Activated T-helper 2 cell treated with anti-CD3 and anti-CD28 coated beads, Interferon-gamma antibody, Interleukin-2, Interleukin-4, amounts not matched to agents 10 μg/mL and 5 μg/mL and 100 μg/mL, durations not matched to agents 14 hours and 24 hours and 36 hours (primary cell): ENCODE measurements at places on chromosomes 11 and 22. TPM values are rescaled to one million over a fixed set of nuclear protein-coding genes. Genes with fewer than 3 reads are reported as not detected.

GRCh38 chr11:95150956-95151684 lies 61.5 kb downstream of the ENDOD1 start:
- peak; percentile 89 for DNase-seq

- DNase-seq: peak; percentile 77
Observed at GRCh38 chr11:61834278-61835048, 6.4 kb downstream of the FADS2 start.

DNA sequence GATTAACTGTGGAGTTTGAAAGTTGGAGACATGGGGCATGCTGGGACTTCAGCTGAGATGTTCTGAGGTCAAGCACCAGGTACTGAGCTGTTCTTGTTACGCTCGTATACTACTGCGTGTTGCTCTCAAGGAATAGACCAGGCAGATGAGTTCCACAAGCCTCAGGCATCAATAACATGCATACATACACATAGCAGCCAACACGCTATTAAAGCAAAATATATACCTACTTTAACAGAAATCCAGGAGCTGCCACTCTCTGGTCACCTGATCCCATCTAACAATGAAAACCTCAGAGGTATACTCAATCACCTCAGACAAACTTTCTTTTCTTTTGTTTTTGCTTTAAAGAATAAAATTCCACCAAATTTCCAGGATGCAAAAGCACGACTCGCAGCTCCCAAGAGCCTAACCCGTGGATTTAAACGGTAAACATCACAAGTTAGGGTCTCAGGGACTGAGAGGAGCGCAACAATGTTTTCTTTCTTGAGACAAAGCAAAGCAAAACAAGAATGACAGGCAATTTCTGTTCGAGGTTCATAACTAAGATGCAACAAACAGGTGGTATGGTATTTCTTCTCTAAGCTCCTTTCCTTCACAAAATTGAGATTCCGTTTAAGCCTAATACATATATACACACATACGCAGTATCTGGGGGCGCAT lies 16.5 kb downstream of the BLID start:
- DNase-seq: no peak

The KCNK4 gene
- total RNA-seq: not detected in 2 replicates

DNA sequence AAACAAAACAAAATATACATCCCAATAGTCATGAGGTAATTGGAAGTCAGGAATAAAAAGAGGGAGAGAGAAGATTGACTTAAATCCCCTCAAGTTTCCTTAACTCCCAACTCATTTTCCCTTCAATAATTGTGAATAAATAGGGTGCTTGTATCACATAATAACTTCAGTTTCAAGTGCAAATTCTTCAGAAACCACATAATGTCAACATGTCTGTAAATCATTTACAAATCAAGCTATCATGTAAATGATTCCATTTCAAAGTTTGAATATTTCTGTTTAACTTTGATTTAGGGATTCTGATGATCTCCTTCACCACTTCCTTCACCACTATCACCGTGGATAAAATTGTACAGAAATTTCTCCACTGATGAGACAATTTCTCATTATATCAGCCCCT lies 23.2 kb downstream of the CASP5 start:
- no peak for DNase-seq

GRCh38 chr11:94590352-94591041 lies 23.3 kb downstream of the PIWIL4 start:
- no peak for DNase-seq

DNA sequence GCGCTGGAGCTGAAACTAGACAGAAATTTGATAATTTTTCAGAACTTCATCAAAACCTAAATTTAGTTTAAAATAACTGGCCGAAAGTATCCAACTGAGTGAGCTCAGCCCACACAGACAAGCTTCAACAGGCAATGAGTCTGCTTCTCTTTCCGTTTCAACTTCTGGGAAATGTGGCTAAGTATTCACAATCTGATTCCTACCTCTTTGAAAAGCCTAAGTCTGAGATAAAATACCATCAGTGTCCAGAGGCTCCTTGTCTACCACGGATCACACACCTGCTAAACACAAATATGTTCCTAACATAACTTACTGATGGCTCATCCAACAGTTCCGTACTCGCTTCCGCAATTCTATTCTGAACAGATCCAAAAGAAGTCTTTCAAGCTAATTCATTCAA lies 8.5 kb downstream of the SIK3 start:
- DNase-seq: no peak

DNA sequence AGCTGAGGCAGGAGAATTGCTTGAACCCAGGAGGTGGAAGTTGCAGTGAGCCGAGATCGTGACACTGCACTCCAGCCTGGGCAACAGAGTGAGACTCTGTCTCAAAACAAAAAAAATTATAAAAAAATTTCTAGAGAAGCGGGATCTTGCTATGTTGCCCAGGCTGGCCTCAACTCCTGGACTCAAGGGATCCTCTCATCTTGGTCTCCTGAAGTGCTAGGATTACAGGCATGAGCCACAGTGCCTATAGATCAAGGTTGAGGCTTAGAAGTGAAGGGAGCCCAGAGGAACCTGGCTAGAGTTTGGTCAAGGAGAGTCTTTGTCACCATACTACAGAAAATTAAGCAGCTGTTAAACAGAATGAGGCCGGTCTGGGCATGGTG lies 1.4 kb upstream of the MCM5 start:
- no peak for DNase-seq

- DNase-seq: no peak
Observed at GRCh38 chr11:69144316-69145049, 11.3 kb upstream of the SMIM38 start.

The ISX gene
- total RNA-seq: not detected in 2 replicates

DNA sequence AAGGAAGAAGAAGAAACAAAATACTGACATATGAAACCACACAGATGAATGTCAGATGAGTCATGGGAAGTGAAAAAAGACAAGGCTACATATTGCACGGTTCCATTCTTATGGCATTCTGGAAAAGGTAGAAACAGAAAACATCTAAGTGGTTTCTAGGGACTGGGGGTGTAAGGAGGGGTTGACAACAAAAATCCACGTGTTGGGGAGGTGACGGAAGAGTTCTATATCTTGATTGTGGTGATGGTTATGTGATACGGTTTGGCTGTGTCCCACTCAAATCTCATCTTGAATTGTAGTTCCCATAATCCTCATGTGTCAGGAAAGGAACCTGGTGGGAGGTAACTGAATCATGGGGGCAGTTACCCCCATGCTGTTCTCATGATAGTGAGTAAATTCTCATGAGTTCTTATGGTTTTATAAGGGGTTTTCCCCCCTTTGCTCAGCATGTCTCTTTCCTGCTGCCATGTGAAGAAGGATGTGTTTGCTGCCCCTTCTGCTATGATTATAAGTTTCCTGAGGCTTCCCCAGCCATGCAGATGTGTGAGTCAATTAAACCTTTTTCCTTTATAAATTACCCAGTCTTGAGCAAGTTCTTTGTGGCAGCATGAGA lies 6.4 kb upstream of the ARFGAP3 start:
- DNase-seq: no peak

The OR5B21 gene
- total RNA-seq: 0.46 and 0.48 TPM in 2 replicates

DNA sequence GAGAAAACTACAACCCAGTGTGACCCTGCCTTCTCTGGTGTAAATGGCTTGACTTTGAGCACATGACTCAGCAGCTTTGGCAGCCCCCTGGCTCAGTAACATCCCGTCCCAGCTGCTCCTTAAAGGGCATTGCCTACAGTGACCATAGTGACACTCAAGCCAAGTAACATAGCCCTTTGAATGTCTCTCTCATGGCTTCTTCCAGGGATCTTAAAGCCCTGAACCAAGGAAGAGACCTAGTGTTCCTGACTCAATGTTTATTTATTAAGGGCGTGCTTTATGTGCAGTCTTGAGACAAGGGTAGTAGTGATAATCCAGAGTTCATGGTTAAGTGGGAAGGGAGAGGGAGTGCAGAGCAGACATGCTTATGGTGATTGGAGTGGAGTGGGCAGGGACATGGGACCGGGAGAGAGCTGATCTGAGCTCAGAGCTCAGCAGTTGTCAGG lies 125.7 kb downstream of the PARVA start:
- DNase-seq: no peak

The CCDC88B gene
- 127 and 128 TPM in 2 replicates for total RNA-seq

GRCh38 chr11:127393460-127393997 lies 393.0 kb upstream of the KIRREL3 start:
- no peak for DNase-seq

GRCh38 chr22:32997295-32997694 lies 60.9 kb downstream of the SYN3 start:
- no peak for DNase-seq

DNA sequence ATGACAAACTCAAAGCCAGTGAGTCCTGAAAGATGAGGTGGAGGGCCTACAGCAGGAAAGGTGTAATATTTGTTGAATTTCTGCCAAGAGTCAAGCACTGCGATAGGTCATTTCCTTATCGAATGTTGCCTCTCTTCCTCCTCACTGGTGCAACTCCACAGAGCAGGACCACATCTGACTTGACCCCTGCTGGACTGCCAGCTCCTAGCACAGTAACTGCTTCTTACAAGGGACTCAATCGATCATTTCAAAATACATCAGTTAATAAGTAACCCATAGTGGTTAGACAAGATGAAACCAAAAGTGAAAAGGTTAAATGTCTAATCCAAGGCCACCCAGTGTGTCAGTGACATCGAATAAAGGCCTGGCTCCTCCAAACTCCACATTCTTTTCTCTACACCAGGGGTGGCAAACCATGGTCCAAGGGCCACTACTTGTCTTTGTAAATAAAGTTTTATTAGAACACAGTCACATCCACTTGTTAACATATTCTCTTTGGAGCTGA lies 98.5 kb upstream of the CSNK2A3 start:
- DNase-seq: no peak

The PGA4 gene
- not detected in 2 replicates for total RNA-seq

GRCh38 chr22:36104435-36104834 lies 56.1 kb downstream of the APOL3 start:
- no peak for DNase-seq

DNA sequence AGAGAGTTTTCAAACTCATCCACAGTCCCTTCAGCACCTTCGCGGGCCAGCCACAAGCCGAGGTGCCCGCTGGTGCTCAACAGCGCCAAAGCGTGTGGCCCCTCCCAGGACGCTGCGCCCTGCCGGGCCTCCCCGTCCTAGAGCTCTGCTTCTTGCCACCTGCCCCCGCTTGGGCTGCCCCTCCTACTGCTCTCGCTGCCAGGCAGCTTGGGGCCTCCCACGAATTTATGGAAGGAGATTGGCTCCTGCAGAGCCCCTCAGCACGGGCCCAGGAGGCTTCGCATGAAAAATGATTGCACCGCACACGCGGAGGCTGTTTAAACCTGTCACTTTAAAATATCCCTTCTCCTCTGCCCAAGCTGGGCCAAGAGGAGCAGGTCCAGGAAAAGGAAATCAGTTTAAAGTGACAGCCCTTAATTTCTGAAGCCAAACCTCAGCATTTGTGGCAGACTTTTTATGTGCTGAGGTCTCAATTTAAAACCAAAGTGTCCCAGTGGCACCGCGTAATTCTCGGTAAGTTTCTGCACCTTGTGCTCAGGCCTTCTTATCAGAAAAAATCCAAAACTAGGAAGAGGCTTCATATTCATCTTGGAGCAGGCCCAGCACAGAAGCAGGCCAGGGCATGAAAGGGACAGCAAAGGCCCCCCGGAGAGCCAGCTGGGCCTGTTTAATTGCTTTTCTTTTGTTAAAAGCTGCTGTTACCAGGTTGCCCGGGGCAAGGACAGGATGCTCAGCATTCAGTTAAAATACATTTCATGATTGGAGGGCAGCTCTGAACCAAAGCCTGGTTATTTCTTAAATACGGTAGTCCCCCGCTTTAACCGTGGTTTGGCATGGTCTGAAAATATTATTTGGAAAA lies 303.6 kb downstream of the OPCML start:
- DNase-seq: no peak

The TRAPPC4 gene
- total RNA-seq: 121 and 128 TPM in 2 replicates

GRCh38 chr11:86632499-86633269 lies 39.7 kb downstream of the ME3 start:
- peak; percentile 14 for DNase-seq

The MS4A7 gene
- total RNA-seq: not detected in 2 replicates

The MPZL2 gene
- 13.9 and 14.6 TPM in 2 replicates for total RNA-seq

DNA sequence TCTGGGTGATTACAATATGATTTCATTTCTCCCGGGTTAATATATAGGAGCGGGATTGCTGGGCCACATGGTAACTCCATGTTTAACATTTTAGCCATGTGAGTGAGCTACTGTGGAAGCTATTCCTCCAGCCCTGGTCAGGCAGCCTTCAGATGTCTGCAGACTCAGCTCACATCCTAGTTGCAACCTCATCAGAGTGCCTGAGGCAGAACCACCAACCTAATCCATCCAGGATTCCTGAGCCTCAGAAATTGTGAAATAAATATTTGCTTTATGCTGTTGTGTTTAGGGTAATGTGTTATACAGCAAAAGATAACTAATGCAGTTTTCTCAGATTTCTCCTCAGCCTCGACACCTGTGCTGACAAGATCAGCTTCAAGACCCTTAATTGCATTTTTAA lies 676.8 kb downstream of the OPCML start:
- DNase-seq: no peak

The SPI1 gene
- 0.11 TPM in 1 of 2 replicates, not detected in the other for total RNA-seq

DNA sequence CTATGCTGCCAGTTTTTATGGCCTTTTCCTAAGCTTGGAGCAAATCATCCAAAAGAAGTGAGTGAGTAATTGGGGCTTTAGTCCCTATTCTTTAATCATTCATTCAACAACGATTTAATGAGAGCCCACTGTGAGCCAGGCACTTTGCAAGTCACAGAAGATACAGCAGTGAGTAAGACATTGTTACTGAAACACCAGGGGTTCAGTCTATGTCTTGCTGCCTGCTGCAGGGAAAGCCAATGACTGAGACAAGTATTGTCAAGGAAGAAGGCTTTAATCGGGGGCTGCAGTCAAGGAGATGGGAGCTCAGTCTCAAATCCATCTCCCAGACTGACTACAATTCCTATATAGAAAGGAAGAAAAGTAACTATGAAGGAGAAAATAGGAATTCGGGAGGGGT lies 228.3 kb downstream of the FAM181B start:
- DNase-seq: no peak

DNA sequence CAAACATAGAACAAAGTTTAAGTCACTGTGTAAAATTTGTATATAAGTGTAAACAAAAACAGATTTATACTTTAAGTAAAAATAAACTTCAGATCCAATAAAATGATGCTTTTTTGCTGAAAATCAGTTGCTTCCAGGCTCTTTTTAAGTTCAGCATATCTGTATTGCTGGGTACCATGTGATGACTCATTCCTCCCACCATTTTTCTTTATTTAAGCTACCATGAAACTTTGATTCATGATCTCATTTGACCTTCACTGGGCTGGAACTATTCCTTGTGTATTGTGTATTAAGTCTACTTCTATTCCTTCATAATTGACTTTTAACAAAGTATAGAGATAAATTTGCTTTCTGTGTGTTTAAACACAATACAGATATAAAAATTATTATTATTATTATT lies 46.3 kb upstream of the RRM1 start:
- DNase-seq: no peak

- no peak for DNase-seq
Observed at GRCh38 chr11:47347137-47347536, 5.4 kb downstream of the MYBPC3 start.
